Cerebellum (tissue), 4 donors: ENCODE measurements at places on chromosomes 7 and 10. TPM values are rescaled to one million over a fixed set of nuclear protein-coding genes. Genes with fewer than 3 reads are reported as not detected.

GDF2 gene
- not detected for total RNA-seq

FOXP2 gene
- 228 TPM for total RNA-seq

GIMAP4 gene
- total RNA-seq = 6.4 TPM

IL6 gene
- not detected for total RNA-seq

CEP55 gene
- 6.4 TPM for total RNA-seq

ANKRD7 gene
- total RNA-seq = 9.3 TPM

SLC16A12 gene
- 2.4 TPM for total RNA-seq

OPN1SW gene
- total RNA-seq = 0.45 TPM

PRSS2 gene
- total RNA-seq = not detected
